Stimulated activated CD8-positive, alpha-beta memory T cell treated with anti-CD3 and anti-CD28 coated beads, Interleukin-4, amount 100 ng/mL, for 1 hour (primary cell): ENCODE measurements at places on chromosomes 3 and 15.
A peak's percentile ranks its signal among the peaks of the same experiment; 100 is the strongest.

GRCh38 chr3:186454881-186455703 is 89.1 kb downstream of the CRYGS start:
- no peak for DNase-seq

GRCh38 chr3:122239112-122239511 is 55.6 kb downstream of the CASR start:
- DNase-seq, result no peak

DNA sequence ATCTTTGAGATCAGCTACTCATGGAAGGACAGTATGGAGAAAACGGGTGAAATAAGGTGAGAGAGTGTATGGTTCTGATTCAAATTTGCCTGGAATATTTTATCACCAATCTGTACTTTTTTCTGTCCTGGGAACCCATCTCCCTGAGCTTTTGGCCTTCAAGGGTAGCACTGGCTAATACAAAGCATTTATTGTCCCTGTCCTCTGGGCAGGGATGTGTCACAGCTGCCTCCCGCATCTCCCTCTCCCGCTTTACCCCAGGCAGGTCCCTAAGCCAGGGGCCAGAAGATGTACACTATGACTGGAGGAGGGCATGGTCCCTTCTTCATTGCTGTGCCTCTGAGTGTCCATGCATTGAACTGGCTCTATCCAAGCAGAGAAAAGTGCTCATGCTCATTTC is 201.7 kb upstream of the CHRNA7 start:
- DNase-seq, result no peak

DNA sequence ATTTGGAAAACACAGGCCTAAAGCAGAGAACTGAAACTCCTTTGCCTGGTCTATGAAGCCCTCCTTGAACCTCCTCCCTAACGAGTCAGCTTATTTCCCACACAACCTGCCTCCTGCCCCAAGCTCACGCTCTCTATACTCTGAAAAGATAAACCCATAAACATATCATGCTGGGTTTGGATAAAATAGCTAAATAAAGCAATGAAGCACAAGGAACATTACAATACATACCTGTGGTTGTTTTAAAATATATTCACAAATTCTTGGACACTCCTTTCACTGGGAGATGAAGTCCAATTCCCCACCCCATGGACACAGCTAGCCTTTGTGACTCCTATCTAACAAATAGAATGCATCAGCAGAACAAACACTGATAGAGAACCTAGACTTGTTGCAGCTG is 98.2 kb downstream of the PLCH1 start:
- DNase-seq, result no peak

GRCh38 chr15:61989667-61990066 is 70.6 kb downstream of the VPS13C start:
- no peak for DNase-seq

DNA sequence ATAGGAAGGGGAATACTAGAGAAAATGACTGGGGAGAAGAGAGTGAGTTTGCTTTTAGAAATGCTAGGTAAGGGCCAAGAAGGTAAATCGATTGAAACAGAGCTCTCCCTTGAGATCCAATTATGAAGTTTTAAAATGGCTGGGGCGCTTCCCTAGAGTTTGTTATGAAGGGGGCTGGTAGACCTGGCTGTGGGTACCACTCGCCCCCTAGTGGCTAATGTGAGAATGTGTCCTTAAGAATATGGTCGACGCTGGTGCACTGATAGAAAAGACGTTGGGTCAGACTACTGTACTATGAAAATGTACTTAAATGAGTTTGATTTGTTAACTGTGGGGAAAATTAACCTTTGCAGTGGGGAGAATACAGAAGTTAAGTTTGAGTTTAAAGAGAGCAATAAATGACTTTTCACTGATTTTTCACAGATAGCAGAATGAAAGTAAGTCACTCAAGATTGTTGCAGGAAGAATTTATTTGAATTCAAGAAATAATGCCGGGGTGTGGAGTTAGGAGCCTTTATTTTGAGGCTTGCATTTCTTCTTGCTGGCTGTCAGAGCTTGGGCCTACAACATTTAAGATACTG is 9.2 kb downstream of the TMPRSS7 start:
- DNase-seq, result peak; percentile 5

- DNase-seq, result no peak
These were observed 643.7 kb upstream of the ALCAM start for GRCh38 chr3:104723000-104723399.

DNA sequence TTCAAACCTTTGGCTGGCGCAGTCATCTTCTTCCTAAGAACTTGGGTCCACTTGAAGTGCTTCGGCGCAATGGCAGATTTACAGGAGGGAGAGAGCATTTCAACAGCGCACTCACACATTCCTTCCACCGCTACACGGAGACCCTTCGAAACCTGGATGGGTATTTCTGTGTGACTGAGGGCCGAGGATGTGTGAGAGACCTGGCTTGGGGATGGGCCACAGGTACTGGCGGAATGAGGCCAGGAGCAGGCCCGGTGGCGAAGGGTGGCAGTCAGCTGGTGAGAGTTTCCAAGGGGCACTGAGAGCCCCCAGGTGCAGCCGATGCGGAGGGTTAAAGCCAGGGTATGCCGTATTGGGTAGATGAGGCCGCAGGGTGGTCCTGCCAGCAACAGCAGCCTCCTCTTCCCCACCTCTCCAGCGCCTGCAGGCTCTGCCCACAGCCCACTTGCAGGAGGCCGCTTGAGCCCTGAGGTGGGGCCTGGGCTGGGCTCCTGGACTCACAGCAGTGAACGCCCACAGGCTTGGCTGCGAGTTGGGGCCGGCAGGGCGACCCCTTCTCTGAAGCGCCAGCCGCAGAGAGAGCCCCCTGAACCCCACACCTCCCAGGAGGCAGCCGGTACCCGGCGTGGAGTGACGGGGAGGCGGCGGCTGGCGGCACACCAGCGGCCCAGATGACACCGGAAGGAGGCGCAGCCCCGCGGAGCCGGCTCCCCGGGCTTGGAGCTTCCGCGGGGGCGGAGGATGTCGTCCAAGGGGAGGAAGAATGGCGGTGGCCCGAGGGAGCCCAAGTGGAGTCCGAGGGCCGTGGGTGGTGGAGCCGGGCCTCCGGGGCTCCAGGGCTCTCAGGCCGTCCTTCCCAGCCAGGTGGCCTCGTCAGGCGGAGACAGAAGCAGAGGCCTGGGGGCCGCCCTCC is 166.5 kb downstream of the NSMCE3 start:
- DNase-seq, result no peak

- no peak for DNase-seq
These were observed 48.9 kb upstream of the ALCAM start for GRCh38 chr3:105317841-105318240.

GRCh38 chr15:83365370-83365938 is 81.0 kb upstream of the BNC1 start:
- DNase-seq, result no peak

DNA sequence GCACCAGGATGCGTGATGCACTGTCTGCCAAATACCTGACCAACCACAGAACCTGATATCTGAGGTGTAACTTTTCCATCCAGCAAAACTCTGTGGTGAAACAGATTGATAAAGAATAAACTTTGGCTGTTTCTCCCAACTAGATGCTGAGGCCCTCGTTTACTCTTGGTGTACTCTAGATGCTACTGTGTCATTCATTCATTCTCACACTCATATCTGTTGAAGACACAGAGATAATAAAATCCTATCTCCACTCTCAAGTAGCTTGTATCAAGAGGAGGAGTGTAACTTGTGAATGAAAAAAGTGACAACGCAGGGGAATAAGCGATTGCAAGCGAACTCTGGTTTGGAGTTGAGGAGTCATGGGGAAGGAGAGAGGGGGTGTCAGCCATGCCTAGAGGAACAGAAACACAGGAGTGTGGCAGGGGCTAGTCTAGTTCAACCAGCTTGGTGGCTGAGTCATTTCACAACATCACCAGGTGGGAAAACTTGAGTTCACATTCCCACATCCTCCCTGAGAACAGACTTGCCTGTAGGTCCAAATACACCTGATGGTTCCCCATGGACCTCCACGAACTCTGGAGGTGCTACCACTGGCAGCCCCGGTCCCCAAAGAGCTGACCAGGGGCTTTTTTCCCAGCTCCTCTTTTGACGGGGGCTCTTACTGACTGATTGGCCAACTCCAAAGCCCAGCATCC is 73.3 kb upstream of the SNRK start:
- DNase-seq, result no peak
